ENCODE measurements at places on chromosomes 1 and 21.
A peak's percentile ranks its signal among the peaks of the same experiment; 100 is the strongest.

DNA sequence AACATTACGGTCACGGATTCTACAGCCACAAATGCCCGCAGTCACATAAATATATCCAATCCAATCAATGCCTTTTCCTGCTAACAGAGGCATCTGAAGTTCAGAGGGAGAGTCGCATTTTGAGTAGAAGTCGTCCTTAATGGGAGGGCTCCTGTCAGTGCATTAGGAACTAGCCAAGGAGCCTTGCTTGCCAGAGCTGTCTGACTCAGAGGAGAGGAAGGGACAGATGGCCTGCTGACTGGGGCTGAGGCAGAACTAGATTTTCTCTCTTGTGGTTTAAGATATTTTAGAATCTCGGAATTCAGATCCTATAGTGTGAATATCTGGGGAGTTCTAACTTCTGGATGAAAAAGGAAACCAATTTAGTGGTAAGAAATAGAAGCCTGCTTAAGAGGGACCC is 10.6 kb downstream of the XKR8 start:
- DNase-seq, result peak; percentile 49

- no peak for DNase-seq
Observed at GRCh38 chr1:180486092-180486491, 16.3 kb downstream of the ACBD6 start.

- DNase-seq, result no peak
Observed at GRCh38 chr1:7119156-7119555, 333.9 kb downstream of the CAMTA1 start.

DNA sequence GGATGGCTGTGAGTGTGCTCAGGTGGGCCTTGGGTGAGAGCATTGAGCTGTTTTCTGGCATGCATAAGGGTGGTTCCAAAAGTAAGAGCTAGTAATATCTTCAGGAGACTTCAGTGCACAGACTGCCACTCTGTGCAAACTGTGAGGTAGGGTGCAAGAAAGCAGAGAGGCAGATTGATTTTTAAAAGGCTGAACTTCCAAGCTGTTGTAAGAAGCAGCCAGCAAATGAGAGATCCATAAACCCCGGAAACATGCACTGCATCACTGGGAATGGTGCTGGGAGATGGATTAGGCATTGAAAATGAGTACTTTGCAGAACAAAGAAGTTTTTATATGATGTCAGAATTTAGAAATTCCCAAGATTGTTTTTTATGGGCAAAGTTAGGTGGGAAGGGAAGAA is 255.4 kb downstream of the TNR start:
- no peak for DNase-seq

- DNase-seq, result no peak
Observed at GRCh38 chr1:89759036-89759435, 61.8 kb upstream of the LRRC8D start.

DNA sequence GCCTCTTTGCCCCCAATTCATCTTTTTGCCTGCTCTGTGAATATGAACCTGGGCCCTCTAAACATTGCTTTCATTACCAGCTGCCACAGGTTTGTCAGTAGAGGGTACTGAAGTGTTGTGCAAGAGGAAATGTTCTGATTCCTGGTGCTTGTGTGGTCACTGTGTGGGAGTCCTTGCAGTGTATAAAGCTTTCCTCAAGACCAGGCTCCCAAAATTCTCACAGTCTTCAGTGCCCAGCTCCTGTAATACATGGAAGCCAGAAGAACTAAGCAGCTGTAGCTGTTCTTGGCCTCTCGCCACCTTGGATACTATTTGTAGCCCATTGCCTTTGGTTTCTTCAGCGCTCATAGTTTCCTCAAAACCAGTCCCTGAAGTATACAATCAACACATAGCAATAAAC is 1046.2 kb downstream of the BRINP3 start:
- DNase-seq, result no peak

GRCh38 chr1:43455213-43455889 is 1.6 kb upstream of the HYI start:
- no peak for DNase-seq

DNA sequence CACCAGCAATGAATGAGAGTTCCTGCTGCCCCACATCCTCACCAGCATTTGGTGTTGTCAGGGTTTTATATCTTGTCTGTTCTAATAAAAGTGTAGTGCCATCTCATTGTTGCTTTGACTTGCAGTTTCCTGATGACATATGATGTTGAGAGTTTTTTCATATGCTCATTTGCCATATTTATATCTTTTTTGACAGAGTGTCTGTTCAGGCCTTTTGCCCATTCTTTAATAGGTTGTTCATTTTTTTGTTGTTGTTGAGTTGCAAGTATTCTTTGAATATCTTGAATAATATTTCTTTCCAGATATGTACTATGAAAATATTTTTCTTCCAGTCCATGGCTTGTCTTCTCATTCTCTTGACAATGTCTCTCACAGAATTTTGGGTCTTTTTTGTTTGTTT is 111.7 kb upstream of the KCNJ15 start:
- no peak for DNase-seq

GRCh38 chr1:30908696-30909364 is at the start of gene SDC3:
TSS of gene SDC3 (minus strand) at chr1:30908758. CDS start at chr1:30908586, 172 bp downstream.
- DNase-seq, result no peak

GRCh38 chr1:119550381-119550780 is 43.4 kb downstream of the HSD3B1 start:
- no peak for DNase-seq

DNA sequence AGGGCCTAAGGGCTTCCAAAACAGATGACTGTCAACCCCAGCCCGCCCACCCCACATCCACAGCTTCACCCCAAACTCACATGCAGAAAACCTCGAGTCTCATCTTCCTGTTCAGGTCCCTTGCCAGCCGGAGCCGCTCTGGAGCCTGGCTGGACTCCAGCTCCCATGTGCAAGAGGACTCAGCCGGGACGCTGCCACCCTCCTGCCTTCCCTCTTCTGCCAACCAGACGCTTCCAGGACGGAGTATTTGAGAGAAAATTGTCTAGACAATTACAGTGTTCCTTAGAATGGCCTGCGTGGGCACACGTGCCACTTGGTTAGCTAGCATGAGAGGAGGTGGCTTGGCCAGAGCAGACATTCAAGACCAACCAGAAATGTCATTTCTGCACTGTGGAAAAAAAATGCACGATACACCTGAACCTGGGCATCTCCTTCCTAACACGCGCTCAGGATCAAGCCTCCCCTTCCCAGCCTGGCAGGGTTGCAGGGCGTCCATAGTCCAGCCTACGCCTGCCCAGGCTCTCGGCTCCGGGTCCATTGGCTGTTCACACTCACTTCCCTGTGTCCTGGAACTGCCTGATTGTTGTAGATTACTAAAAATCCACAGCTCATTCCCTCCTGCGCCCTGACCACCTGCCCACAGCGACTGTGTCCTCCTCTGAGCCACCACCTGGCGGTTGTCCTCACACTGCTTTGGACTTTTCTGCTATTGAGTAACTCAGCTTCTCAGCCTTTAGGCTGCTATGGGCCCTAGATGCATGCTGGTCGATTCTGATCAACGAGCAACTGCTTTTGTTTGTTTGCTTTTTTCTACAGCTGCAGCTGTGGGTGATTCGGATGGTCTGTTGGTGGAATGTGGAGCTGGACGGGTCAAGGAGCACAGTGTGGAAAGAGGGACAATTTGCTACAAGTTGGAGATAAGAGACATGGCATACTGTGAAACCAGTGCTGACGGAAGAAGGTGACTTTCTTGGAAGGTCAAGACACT is at the start of gene CLDN14:
CLDN14 (minus strand) TSS at position 708 of the 988 bp plus-strand sequence. CDS start 18,427 bp downstream, outside the sequence.
- no peak for DNase-seq

DNA sequence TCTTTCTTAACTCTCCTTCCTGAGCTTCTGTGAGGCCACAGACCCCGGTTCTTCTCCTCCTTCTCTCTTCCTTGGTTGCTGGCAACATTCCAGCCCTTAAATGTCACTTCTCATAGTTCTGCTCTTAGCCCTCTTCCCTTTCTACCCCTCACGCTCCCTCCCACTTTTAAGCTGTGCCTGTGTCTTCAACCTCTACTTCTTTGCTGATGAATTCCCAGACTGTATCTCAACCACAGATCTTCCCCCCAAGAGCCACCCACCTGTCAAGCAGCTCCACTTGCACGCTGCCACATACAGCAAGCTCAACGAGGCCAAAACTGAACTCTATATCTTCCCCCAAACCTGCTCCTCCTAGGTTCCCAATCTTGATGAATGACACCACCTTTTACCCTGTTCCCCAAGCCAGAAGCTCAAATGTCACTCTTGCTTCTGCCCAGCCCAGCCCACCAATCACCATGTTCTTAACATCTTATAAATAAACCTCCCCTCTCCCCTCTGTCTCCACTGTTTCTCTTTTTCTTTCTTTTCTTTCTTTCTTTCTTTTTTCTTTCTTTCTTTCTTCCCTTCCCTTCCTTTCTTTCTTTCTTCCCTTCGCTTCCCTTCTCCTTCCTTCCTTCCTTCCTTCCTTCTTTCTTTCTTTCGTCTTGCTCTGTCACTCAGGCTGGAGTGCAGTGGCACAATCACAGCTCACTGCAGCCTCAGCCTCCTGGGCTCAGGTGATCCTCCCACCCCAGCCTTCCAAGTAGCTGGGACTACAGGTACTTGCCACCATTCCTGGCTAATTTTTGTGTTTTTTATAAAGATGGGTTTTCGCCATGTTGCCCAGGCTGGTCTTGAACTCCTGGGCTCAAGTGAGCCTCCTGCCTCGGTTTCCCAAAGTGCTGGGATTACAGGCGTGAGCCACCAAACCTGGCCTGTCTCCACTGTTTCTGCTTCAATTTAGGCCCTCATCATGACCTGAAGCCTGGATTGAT is 19.8 kb upstream of the PTP4A2 start:
- DNase-seq, result no peak

- no peak for DNase-seq
Observed at GRCh38 chr1:84450910-84451309, 28.2 kb upstream of the RPF1 start.

- DNase-seq, result no peak
Observed at GRCh38 chr1:151868486-151868885, 15.0 kb upstream of the THEM5 start.

DNA sequence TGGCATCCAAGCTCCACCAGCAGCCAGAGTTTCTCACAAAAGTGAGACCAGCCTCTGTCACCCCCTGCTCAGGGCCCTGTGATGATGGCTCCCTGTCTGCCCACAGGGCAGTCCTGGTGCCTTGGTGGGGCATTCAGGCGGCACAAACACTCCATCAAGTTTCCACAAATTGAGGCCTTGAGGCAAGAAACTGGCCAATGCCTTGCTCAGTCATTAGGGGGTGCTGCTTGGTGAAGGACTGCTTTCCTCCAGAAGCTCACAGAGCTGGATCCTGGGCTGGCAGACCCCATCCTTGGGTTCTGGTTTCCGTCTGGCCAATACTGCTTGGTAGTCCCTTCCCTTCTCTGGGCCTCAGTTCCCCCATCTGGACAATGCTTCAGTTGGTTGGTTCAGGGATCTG is 12.5 kb upstream of the AHDC1 start:
- DNase-seq, result no peak

DNA sequence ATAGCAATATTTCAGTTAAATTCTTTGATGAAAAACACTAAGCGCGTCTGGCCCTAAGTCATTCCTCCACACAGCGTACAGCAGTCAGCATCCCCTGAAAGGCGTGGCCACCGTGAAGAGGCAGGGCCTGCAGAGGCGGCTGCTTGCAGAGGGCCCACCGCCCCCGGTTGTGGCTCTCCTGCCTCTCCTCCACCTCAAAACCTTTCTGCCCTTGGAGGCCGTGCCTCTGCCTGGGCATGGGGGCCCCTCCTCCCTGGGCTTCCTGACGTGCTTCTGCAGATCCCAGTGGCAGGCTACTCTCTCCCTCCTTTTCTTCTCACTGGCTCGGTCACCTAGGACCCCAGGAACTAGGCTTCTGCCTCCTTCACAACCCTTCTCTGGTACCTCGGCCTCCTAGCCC is 16.2 kb downstream of the CLSTN1 start:
- no peak for DNase-seq

DNA sequence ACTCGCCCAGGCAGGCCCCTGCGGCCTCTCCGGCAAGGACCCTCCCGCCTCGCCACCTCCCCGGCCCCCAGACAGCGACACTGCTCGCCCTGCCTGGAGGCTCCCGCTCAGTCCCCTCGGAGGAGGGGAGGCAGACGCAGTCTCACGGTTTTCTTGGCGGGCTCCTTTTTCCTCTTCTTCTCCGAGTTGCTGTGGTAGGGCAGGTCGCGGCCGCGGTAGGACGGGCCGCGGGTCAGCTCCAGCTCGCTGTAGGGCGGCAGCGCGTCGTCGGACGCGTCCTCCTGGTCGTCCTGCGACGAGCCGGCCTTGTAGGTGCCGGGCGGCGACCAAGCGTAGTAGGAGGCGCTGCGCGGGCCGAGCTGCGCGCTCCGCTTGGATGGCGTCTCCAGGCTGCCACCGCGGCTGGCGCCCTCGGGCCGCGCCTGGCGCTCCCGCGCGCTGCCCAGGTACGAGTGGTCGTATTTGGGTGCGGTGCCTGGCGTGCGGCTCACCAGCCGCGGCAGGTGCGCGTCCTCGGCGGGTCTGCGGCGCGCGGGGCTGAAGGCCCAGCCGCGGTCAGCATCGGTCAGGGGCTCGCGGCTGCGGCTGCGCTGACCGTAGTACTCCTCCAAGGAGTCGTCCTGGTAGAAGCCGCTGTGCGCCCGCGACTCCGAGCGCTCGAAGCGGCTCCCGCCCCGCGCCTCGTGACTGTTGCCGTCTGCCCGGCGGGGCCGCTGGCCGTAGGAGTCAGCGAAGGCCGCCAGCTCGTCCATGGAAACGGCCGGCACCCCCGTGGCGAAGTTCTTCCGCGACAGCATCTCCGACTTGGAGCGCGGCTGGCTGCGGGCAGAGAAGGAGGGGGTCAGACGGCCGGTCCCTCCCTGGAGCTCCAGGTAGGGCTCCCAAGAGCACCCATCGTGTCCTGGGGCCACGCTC is 44.8 kb upstream of the TADA1 start:
- DNase-seq, result no peak

DNA sequence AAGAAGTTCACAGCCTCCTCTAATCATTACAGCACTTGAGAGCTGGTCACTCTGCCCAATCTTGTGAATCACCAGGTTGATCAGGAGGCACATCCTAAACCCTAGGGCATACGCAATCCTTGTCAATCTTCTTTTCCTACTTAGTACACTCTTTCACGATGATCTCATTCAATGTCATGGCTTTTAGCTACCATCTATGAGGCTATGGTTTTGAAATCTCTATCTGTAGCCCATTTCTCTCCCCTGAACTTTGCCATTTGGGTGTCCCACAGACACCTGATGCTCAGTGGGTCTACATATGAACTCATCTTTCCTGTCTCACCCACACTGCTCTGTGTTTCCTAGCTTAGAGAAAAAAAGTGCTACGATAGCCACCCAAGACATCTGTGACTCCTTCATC is 1.9 kb upstream of the MED18 start:
- no peak for DNase-seq

GRCh38 chr1:18962855-18963737 is 6.6 kb upstream of the IFFO2 start:
- no peak for DNase-seq

- no peak for DNase-seq
Observed at GRCh38 chr1:215113776-215114153, 31.2 kb downstream of the KCNK2 start.

GRCh38 chr1:217090060-217090911 is 367.1 kb upstream of the ESRRG start:
- no peak for DNase-seq

- no peak for DNase-seq
Observed at GRCh38 chr1:152519851-152520250, 5.6 kb downstream of the CRCT1 start.

- DNase-seq, result no peak
Observed at GRCh38 chr1:151062741-151063371, 2.7 kb downstream of the MLLT11 start.
